HL-60 (cell line): ENCODE measurements at places on chromosomes 2 and 18.

DNA sequence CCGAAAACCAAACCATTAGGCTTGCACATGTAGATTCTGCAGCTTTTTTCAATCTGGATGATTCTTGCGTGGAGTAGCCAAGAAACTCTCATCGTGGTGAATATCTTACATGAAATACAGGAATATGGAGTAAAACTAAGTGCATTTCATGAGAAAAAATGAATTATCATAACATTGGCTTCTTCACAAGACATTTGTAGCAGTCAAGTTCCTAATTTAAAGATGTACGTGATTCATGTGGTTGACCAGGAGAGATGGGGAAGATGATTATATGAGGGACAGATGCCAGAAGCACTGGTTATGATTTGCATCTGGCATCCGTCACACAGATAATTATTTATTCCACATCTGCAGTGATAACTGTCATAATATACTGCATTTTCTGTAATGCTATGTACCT, 90.4 kb downstream of the ANTXR1 start:
- DNase-seq, result no peak

DNA sequence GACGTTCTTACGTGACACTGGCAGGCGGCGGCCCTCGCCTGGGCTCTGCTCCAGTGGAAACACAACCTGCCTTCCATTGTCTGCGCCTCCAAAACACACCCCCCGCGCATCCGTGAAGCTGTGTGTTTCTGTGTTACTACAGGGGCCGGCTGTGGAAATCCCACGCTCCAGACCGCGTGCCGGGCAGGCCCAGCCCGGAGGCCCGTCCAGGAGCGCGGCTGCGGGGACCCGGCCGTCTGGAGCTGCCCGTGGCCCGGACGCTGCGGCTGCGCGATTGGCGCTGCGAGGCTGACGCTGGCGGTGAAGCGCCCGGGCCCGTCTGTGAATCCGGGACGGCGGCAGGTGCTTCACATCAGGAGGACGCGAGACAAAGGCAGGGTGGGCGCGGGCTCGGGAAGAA, 670.3 kb upstream of the SALL3 start:
- DNase-seq, result no peak

- DNase-seq, result no peak
Measured at GRCh38 chr2:105470979-105471378, 72.1 kb upstream of the FHL2 start.

DNA sequence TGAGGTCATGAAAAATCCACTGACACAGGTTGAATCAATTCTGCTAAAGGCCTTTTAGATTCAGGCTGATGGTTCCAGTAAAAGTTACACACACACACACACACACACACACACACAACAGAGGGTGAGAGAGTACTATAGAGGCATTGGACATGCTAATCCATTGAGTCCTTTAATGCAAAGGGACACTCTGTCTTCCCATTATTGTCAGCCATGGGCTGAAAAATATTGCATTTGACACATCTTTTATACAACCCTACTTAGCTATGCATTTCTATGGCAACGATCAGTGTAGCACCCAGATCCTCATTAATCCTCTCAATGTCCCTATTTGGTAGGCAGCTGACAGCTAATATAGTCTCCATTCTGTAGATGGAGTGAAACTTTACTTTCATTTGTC, 440.8 kb upstream of the RGPD4 start:
- no peak for DNase-seq

GRCh38 chr2:190663839-190664238, 15.0 kb downstream of the NAB1 start:
- no peak for DNase-seq

GRCh38 chr2:26809211-26809610, 23.4 kb downstream of the CENPA start:
- no peak for DNase-seq

DNA sequence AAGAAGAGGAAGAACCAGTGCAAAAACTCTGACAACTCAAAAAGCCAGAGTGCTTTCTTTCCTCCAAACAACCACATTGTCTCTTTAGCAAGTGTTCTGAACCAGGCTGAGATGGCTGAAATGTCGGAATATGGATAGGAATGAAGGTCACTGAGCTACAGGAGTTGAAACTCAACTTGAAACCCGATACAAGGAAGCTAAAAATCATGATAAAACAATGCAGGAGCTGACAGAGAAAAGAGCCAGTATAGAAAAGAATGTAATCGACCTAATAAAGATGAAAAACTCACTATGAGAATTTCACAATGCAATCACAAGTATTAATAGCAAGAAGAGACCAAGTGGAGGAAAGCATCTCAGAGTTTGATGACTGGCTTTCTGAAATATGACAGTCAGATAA, 15.0 kb upstream of the EIF2AK3 start:
- DNase-seq, result no peak

DNA sequence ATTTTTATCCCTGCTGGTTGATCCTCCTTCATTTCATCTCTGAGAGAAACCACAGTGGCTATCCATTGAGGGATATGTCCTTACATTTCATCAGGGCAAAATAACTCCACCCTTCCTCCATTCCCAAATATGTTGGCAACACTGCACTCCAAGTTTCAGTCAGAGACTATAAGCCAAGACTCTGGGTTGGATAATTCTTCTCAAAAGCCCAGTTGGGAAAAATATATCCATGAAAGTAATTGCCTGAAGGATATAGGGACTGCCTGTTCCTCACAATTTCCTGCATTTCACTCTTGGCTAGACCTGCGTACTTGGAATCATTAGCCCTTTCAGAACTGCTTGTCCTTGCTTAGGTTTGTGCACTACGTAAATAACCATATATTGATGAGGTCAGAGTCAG, 27.9 kb upstream of the EPB41L3 start:
- DNase-seq, result no peak

- DNase-seq, result no peak
Measured at GRCh38 chr18:62537946-62538345, 15.1 kb downstream of the ZCCHC2 start.

DNA sequence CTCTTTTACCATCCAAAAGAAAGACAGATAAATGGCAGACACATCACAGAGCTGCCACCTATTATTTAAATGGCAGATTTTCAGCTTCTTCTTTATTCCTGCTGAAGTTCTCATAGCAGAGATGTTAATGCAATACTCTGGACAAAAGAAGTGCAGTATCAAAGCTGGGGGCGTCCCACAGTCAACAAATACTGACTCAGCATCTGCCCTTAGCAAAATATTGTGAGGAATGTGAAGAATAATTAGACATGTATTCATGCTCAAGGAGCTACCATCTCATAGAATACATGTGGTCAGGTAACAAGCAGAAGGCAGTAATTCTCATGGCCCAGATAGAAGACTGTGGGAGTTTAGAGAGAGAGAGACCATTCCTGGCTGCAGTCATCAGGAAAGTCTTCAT, 108.0 kb upstream of the TANK start:
- no peak for DNase-seq
